ENCODE measurements at places on chromosomes 12 and 14.

DNA sequence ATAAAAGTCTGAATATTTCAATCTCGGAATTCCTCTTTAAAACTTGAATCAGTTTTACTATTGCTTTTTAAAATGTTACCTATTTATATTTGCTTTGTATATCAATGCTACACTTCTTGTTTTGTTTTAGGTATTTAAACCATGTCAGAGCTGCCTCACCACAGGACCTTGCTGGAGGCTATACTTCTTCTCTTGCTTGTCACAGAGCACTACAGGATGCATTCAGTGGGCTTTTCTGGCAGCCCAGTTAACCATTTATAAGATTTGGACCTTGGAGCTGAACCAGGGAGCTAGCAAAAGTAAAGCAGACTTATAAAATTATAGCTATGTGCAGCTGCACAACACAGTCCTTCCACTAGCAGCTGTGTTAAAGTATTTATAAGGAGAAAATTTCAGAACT, 12.8 kb downstream of the TRMT5 start:
- DNase-seq: no peak

DNA sequence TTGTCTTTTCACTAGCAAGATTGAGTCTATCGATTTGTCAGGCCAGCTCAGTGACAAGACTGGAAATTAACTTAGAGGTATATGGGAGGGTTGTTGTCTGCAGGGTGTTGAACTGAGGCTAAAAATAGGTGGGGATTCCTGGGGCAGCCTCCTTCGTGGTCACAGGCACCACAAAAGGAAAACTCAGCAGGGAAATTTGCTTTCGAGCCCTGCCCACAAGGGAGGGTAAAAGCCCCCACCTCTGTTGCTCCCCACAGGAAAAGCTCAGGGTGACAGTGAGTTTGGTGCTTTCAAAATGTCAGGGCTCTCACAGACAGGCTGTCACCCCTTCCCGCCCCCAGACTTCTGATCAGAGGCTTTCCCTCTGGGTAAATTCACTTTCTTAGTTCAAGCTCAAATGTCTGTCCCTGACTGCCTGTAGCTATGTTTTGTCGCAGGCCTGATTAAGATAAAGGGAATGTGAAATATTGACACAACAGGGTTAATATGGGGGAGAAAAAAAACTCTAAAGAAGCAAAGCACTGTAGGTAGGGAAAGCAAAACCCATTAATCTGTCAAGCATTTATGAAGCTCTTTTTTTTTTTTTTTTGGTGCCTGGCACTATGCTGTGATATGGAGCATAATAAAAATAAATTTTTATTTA, 11.7 kb upstream of the NFKBIA start:
- DNase-seq: peak; percentile 81

DNA sequence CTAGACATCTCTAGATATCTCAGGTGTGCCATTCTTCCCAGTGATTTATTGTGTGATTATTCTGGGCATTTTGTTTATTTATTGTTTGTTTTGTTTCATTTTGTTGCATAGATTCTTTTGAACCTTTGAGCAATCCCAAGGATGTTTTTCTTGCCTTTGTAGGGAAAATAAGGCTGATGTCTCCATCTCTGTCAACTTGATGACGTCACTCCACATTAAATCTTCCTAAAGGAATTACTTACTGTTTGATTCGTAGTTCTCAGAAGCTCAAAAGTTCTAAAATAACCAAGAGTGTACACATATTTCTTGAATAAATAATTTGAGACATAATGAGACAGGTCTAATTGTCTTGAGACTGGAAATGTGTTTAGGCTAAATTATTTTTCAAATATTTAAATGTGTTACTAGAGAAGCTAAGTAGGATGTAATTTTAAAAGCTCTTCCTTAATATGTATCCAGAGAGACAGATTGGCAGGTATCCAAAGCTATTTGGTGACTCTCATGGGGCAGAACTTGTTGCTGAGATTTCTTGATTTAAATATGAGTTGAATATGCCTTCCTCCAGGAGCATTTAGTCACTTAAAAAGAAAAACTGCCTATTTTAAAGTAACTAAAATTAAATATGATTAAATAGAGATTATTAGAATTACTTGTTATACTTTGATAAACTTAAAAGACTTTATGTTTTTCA, 128.7 kb downstream of the CNTN1 start:
- DNase-seq: no peak

- DNase-seq: no peak
Observed at GRCh38 chr14:36627981-36628380, 33.7 kb upstream of the PAX9 start.

DNA sequence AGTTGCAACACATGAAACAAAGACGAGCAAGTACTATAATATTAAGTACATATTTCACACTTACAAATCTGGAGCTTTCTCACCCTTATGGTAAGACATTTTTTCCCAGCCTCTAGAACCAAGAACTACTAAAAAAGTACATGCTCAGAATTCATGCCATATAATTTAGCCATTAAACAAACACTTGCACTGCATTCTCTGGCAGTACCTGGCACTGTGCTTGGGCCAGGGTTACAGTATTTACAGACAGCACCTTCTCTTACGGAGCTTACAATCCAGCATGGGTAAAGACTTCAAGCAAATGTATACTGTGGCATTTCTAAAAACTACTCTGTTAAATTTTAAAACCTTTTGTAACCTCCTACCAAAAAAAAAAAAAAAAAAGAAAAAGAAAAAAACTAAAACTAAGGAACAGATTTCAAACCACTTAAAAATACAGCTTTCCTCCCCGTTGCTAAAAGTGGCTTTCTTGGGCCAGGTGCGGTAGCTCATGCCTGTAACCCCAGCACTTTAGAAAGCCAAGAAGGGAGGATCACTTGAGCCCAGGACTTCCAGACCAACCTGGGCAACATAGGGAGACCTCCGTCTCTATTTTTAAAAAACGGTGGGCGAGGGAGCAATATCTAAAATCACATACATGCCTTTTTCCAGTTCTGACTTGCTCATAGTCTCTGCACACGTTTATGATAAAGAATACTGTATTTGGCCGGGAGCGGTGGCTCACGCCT, 956 bp downstream of the GNPTAB start:
- DNase-seq: no peak

DNA sequence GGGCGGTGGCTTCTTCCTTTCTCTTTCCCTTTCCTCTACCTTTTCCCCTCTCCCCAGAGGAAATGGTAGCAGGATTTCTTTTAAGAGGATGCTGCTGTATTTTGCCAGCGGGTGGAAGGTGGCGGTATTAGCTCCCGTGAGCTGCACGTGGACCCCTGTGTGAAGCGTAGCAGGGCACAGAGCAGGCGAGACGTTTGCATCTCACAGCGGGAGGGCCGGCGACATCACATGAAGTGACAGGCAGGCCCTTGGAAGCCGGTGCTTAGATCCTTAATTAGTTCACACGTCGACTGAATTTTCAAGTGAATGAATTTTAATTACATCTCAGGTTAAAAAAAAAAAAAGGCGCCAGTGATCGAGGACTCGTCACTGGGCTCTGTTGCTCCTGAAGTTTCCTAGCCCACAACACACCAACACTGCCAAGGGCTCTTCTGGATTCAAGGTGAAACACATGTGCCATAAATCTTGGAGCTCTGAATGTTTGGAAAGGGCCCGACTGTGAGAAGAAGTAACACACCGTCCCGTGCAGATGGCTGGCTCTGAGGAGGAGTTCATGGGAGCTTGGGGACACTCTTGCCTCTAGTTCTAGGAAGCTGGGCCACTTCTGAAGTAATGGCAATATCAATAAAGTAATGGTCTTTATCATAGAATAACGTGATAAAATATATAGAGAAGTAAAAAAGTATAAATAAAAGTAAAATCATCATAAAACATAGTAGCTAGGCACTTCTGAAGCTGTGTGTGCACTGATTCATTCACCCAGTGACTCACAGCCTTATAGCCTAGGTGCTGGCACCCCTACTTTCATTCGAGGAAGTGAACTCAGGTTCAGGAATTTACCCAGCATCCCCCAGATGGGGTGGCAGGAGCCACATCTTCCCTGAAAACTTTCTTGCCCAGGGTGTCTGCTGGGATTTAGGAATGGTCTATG, 75.3 kb downstream of the AACS start:
- no peak for DNase-seq

GRCh38 chr12:32261638-32262037, 137.7 kb upstream of the FGD4 start:
- no peak for DNase-seq

DNA sequence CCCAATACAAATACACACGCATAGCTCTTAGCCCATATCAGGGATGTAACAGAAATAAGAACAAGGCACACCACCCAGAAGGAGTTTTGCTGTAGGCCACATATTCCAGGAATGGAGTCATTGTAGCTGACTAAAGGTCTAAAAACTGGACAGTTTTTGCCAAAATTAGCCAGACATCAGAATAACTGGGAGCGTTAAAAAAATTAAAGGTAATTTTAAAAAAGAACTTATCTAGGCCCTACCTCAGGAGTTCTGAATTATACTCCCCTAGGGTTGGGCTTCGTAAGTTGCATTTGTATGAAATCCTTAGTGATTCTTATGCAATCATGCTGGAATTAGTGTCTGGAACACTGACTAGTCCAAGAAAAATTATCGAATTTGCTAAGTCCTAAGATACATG, 987.7 kb downstream of the GALC start:
- DNase-seq: no peak

- DNase-seq: no peak
Observed at GRCh38 chr14:56131865-56132833, 13.9 kb downstream of the PELI2 start.

DNA sequence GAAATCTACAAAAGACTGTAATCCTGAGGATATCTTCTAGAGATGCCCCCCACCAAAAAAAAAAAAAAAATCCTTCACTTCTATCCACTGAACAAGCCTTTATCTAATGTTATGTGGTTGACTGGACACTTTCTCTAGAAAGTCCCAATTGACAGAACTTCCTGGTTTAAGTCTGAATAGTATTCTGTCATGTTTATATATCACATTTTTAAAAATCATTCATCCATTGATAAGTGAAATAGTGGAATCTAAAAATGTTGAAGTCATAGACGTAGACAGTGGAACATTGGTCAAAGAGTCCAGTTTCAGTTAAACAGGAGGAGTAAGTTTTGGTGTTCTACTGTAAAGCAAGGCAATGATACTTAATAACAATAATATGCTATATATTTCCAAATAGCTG, 297.0 kb downstream of the SSPN start:
- no peak for DNase-seq

DNA sequence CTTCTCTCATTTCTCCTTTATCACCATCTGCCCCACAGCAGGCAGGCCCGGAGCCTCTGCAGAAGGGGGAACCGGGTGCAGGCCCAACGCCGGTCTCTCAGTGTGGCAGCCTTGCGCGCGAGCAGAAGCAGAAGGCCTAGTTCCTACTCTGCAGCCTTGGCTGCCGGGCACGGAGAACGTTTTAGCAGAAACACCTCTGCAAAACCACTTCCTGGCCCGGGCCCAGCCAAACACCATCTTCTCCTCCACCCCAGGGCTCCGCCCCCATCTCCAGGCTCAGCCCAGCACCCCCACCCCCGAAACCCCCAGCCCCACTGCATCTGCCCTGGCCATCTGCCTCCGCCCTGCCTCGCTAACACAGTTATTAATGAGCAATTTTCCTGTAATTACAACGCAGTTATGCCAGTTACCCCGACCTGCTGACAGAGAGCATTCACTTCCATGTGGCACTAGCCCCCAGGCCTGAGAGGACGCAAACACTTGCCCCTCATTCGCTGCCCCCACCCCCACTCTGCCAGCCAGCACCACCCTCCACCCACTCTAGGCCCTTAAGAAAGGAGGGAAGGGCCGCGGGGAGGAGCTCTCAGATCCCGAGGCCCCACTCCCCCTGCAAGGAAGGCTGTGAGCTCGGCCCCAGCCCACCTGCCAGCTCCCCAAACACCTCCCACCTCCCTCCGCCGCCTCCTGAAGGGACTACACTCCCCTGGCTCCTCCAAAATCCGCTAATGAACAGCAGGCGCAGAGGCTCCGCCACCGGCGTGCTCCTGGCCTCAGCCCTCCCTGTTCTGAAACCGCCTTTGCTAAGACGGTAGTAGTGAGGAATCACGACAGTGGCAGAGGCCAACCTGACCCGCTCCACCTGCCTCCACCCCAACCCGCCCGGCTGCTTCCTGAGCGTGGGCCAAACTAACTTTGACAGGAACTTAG, 44.7 kb upstream of the FBRSL1 start:
- peak; percentile 63 for DNase-seq

- no peak for DNase-seq
Observed at GRCh38 chr14:103372552-103373304, 12.5 kb upstream of the MARK3 start.

GRCh38 chr12:5650281-5650680, 218.4 kb downstream of the NTF3 start:
- no peak for DNase-seq

- no peak for DNase-seq
Observed at GRCh38 chr12:87671757-87672156, 357.4 kb downstream of the C12orf50 start.

- DNase-seq: no peak
Observed at GRCh38 chr12:102433304-102433703, 47.1 kb downstream of the IGF1 start.

- no peak for DNase-seq
Observed at GRCh38 chr12:50661300-50662115, 102.4 kb upstream of the ATF1 start.

DNA sequence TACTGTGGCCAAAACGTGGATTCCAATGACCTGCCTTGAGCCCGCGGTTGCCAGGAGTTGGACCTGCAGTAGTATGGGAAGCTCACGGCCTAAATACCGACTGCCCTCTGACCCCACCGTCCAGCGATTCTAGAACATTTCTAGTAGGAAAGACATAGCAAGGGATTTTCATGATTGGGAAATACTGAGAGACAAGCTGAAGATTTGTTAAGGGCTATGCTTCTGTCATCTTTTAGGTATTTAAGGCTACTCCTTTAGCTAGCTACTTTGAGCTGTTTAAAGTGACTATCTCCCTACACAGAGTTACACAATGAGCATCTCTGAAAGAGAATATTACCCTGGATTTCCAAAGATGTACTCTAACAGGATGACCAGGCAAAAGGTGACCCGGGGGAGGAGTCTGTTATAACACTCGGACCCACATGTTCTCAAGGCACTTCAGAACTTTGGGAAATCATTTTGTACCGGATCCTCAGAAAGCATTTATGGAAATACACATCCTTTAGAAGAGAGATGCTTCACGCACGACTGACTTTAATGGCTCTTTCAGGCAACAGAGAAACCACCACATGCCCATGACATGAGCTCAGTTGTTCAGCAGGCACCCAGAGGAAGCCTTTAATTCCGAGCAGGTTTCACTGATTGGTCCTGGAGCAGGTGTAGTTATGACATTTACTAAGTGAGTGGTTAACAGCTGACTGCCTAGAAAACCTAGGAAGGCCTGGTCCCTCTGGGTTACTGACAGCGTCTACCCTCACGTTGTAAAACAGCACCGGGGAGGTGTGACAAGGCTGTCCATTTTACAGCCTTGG, 4.2 kb downstream of the BAG5 start:
- DNase-seq: no peak

DNA sequence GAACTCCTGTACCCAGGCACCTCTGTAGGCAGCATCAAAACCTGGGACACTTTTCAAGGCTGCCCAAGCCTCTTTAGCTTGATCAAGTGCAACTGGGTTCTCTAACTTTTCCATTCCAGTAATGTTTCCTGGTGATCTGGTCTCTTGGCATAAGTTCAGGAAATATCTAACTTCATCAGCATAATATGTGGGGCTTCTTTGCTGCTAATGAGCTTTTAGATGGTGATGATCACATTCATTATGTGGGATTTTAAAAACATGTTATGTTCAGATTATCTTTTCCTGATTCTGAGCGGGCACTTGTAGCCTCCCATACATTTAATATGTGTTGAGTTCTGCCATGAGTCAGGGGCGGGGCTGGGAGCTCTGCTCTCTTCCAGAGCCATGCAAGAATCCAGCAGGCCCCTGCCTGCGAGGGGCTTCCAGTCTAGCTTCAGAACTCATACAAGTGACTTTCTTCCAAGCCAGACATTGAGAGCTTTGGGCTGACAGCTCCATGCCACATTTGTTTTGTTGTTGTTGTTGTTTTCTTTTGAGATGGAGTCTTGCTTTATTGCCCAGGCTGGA, 39.5 kb upstream of the RIN3 start:
- no peak for DNase-seq

Data from activated CD4-positive, alpha-beta T cell treated with anti-CD3 and anti-CD28 coated beads, Interleukin-2, amount 50 U/mL, for 24 hours (primary cell).